ENCODE measurements at places on chromosomes 4 and X.

GRCh38 chr4:138405466-138405891 is 163.3 kb upstream of the SLC7A11 start:
- DNase-seq = no peak

- no peak for DNase-seq
Measured at GRCh38 chrX:63434206-63434605, 83.1 kb upstream of the SPIN4 start.

GRCh38 chr4:183304067-183304466 is 16.0 kb downstream of the CLDN22 start:
- DNase-seq = no peak

DNA sequence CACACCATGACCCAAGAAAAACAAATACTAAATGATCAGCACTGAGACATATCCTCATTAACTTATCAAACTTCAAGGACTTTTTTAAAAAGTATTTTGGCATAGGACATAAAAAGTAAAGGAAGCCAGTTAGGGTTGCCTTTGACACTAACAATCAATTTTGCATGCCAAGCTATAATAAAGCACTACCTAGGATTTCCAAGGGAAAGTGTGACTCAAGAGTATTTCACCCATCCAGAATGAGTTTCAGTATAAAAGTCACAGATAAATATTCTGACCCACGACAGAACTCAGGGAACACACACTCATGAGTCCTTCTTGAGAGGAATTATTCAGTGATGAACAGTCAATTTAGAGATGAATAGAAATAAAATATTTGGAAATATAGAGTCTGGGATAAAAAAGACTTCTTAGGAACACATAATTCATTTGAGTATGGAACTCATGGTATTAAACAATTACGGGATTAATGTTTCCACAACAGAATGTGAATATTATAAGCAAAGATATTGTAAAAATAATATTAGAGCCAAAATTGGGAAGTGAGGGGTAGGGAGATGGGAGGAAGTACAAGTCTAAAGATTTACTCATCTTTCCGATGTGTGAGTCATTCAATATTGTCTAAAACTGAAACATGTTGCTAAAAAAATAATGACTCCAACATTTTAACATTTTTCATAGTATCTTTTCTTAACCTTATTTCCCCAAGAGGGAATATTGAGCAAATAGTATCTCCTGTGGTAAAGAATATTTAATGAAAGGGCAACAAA is 143.5 kb upstream of the LNX1 start:
- DNase-seq = no peak

DNA sequence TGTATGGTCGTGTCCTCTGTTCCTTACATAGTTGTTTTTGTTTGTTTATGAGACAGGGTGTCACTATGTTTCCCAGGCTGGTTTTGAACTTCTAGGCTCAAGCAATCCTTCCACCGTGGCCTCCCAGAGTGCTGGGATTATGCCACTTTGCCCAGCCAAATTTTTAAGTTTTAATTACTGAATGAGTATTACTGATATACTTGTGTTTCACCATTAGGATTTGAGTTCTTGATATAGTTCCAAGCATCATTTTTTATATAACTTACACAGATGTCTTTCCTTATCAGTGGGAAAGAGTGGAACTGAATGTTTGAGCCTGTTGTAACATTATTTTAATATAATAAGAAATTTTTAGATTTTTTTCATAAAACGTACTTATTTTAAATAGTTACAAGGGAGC is 20.4 kb downstream of the TMEM165 start:
- no peak for DNase-seq

DNA sequence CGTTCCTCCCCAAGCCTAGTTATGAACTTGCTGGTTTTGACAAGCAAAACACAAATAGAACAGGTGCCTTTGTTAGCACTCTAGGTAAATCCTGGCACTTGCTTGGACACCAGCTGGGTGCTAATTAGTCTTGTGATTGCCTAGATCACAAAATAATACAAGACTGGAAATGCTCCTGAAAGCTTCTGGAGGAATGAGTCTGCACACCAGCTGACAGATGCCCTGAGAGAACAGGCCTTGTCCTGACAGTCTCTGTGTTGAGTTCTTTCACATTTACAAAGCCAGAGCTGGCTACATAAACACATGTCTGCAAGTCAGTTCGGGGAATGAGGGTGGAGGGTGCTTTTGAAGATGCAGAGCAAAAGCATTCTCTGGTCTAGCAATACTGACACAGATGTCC is 93.8 kb downstream of the ELOVL6 start:
- no peak for DNase-seq

DNA sequence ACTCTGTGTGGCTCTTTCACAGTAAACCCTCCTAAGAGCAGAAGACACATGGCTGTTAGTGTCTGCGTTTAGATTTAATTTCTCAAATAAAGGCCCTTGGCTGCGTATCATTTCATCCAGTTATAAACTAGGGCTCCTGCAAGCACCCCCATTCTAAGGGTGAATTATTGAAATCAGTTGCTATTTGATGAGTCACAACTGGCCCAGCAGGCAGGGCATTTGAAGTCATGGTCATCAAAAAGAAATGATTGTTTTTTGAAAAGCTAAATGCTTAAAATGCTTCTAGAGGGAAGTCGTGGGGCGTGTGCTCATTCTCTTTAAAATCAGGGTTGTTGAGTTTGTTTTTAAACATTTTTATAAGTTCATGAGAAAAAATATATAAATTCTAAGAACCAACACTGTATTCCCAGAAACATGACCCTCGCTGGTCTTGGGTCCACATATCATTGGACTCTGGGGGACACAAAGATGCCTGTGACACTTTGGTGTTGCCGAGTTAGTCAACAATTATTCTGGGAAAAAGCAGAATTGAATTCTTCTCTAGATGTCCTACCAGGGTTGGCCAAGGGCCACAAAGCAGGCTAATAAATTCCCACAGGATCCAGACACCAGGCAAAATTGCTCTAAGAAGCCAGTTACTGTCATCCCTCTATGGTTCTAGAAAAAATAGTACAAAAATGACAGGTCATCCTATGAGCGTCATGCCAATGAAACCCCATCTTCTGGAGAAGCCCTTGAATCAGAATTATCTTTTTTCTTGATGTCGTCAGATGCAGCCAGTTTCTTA is 99.5 kb upstream of the MYOZ2 start:
- no peak for DNase-seq

DNA sequence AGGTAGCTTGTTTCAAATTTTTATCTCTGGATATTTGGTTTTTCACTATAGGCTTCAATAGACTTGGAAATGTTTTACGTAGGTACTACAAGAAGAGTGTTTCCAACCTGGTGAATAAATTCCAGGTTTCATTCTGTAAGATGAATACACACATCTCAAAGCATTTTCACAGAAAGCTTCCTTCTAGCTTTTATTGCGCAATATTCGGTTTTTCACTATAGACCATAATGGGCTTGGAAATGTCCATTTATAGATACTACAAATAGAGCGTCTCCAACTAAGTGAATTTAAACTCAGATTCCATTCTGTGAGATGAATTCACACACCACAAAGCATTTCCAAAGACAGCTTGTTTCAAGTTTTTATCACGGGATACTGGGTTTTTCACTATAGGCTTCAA is 857.7 kb upstream of the HS3ST1 start:
- no peak for DNase-seq

DNA sequence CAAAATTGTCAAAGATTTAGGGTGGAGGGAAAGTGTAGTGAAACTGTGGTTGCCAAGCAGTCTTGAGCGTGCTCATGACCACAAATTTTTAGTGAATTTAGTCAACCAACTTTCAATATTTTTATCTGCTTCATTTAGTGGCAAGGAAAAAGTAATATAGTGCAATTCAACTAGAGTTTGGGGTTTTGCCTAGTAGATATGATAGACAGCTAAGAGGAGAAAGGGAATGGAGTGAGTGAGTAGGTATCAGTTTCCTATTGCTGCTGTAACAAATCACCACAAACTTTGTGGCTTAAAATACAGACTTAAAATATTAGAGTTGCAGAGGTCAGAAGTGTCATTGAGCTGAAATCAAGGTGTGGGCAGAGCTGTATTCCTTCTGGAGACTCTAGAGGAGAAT is 3.7 kb upstream of the CT47C1 start:
- no peak for DNase-seq

DNA sequence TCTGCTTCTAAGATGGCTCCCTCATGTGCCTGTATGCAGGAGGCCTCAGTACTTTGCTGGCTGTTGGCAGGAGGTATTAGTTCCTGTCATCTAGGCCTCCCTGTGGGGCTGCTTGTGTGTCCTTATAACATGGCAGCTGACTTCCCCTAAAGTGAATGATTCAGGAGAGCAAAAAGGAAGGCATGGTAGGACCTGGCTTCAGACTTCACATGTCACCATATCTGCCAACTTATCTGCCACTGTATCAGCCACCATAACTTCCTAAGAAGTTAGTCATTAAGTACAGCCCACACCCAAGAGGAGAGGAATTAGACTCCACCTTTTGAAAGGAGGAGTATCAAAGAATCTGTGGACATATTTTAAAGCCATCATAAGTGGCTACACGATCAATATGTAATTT is 122.5 kb downstream of the UCHL1 start:
- no peak for DNase-seq
